ENCODE measurements at places on chromosomes 12 and 14.

DNA sequence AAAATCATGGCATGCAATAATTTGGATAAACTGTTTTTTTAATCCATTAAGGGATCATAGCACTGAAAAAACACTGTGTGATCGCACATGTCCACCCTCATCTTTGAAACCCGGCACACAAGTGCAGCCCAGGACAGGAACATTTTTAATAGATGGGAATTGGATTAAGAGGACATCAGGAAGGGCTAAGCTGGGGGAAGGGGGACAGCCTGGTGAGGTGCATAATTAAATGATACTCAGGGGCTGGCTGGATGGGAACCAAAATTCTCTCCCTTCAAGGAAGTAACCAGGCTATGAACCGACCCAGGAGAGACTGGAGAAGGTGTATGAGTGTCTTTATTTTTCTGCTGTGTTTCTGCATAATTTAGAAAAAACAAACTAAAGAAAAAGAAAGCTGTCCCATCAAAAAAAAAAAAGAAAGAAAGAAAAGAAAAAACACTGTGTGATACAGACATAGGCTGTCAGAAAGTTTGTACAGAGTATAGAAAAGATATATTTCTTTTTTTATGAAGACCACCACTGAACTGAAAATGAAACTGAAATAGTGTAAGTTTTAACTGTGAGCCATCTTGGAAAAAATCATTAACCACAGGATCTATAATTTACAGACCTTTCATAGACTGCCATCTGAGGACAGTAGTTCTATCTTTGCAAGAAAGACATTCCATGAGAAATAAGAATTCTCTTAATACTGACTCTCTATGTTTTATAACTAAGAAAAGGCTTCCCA is 75.1 kb upstream of the SLC38A4 start:
- no peak for DNase-seq

DNA sequence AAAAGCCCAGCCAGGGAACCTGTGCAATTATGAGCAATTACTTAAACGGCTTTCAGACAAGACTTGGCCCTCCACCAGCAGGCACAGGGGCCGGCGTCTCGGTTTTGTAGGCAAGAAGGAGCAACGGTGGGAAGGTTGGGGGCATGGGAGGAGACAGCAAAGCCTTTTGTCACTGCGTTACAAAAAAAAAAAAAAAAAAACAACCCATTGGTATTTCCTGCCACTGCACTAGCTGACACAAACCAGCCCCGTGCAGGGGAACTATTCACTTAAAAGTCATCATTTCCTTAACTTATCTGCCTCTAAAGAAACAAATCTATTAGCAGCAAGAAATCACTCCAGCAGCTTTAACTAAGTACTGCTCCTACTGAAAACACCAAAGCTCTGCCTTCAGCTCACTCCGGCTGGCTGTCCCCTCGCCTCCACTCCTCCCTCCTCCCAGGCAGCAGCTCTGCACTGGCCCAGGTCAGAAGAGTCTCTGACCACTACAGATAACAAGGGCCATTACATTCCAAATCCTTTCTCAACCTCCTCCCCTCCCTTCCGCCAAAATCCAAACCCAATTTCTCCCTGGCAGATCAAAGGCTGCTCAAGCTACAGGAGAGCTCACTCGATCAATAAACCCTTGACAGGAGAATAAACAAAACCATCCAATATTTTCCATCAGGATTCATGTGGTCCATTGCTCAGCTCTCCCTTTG is 105.2 kb upstream of the CDKN3 start:
- DNase-seq = no peak

DNA sequence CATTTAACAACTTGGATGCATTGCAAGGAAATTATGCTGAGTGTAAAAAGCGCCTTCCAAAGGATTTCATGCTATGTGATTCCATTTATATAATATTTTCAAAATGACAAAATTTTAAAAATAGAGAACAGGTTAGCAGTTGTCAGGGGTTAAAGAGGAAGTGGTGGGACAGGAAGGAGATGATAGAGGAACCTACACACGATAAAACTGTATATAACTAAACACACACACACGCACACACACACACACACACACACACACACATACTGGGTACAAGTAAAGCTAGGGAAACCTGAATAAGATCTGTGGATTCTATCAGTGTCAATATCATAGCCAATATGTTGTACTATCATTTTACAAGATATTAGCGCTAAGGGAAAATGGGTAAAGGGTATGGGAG is 17.2 kb downstream of the TTC9 start:
- DNase-seq = no peak

GRCh38 chr12:130493951-130494350 is 156.3 kb downstream of the PIWIL1 start:
- no peak for DNase-seq

GRCh38 chr12:87728931-87729593 is 300.1 kb downstream of the C12orf50 start:
- no peak for DNase-seq

DNA sequence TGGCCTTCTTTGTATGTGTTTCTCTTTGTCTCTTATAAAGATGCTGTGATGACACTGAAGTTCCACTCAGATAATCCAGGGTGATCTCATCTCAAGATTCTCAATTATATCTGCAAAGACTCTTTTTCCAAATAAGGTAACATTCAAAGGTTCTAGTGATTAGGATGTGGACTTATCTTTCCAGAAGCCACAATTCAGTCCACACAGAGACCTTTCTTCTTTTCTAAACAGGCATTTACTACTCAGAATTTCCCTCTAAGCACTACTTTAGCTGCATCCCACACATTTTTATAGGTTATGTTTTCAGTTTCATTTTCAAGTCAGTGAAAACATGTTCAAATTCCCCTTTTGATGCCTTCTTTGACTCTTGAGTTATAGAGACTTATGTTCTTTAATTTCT is 9.0 kb upstream of the NKX2-1 start:
- no peak for DNase-seq

- DNase-seq = no peak
Observed at GRCh38 chr12:59158066-59158465, 237.8 kb upstream of the LRIG3 start.

- DNase-seq = no peak
Observed at GRCh38 chr12:127752802-127753201, 514.2 kb upstream of the TMEM132C start.

GRCh38 chr12:120230974-120231315 is 30.0 kb upstream of the RPLP0 start:
- DNase-seq = no peak

- no peak for DNase-seq
Observed at GRCh38 chr14:29895591-29896083, 32.0 kb downstream of the PRKD1 start.

GRCh38 chr12:82651489-82651888 is 35.2 kb upstream of the TMTC2 start:
- DNase-seq = no peak

GRCh38 chr12:22923768-22924167 is 298.8 kb downstream of the ETNK1 start:
- DNase-seq = no peak

DNA sequence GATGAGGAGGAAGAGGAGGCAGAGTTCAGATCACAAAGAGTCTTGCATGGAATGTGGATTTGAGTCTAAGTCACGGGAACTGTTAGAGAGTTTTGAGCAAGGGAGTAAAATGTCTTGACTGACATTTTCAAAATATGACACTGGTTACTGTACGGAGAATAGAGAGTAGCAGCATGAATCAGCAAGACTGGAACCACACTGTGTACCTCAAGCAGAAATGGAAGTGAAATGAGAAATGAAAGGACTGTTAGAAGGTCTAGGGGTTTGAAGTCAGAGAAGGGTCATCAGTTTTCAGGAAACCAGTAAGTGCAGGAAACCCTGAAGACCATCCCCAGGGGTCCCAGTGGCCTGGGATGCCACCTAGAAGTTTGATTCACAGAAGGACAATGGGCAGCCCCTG is 236.3 kb downstream of the GALC start:
- DNase-seq = no peak

DNA sequence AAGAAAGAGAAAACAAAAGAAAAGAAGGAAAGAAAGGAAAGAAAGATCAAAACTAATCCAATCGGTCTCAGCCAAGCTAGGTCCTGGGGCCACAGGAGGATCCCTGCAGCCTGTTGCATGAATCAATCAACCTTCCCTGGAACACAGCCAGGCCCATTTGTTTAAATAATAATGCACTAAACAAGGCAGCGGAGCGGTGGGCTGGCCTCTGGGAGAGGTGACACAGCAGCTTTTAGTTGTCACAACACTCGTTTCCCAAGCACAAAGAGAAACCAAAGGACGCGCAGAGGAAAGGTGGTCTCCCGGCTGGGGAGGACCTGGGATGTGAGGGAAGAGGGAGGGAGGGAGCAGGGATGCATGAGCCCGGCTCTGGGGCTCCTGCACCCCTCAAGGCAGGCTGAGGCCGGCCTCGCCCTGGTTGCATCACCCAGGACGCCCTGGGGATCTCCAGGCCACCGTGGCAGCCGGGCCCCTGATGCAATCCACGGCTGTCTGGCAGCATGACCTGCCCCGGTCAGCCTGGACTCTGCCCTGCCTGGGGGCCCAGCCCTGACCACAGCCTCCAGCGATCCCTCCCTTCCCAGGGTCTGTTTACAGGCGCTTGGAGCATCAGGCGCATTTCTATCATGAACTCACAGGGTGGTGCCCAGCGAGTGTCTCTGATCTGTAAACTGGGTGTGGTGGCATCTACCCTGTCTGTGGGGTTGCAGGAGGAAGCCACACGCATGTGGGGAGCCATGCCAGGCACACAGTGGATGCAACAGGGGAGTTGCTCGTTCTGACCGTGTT is 32.5 kb downstream of the MMP17 start:
- DNase-seq = no peak

DNA sequence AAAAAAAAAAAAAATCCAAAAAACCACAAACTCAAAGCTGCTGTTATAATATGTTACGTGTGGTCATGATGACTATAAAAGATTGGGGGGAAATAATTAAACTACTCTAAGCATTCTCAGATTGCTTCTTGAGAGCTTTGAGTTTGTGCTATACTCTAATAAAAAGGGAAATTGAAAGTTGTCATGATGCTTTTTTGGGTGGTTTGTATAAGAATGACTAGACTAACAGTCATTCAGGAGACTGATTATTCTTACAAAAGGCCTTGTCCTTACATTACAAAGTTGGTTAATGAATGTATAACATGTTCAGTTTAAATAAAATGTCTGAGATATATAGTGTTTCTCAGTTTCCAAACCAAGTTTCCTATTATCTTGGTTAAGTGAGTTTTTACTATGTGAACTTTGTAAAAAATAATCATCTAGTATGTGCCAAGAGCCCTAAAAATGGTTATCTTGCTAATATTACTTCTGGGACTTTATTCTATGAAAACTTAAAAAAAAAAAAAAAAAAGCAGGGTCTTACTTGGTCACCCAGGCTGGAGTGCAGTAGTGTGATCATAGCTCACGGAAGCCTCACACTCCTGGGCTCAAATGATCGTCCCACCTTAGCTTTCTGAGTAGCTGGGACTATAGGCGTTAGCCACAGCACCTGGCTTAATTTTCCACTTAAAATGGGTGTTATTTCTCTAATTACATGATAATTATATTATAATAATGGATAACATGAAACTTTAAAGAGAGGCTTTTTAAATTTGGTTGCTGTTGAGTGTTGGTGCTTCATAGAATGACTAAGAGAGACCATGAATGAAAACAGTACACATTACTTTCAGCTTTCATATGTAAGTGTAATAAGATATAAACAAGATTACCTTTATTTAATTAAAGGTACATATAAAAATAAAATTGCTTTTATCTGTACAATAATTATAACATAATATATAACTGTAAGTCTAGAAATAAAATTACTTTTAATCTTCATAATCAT is 459.6 kb upstream of the RGS6 start:
- DNase-seq = no peak

DNA sequence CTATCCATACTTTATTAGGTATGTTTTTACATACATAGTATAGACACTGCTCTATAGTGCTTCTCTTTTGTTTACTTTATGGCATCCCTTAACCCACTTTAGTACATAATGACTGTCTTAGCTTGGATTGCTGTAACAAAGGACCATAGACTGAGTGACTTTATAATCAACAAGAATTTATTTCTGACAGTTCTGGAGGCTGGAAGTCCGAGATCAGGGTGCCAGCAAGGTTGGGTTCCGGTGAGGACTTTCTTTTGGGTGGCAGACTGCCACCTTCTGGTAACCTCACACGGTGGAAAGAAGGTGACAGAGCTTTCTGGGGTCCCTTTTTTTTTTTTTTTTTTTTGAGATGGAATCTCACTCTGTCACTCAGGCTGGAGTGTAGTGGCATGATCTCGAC is 48.6 kb upstream of the PPM1H start:
- DNase-seq = no peak

DNA sequence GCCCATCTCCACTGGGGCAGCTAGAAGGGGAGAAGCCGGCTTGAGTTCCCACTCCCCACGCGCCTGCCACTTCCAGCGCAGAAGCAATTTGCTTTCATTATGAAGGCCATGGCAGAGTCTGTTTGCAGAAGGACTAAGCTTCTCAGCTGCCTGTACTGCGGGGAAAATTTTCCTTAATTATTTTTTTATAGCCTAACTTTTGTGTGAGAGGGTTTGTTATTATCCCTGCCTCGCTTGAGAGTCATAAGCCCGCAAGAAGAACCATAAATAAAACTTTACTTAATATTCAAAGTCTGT is 56.0 kb upstream of the DLK1 start:
- no peak for DNase-seq

GRCh38 chr14:73162251-73162650 is 25.9 kb downstream of the PSEN1 start:
- no peak for DNase-seq

GRCh38 chr12:74514098-74514872 is 23.4 kb upstream of the ATXN7L3B start:
- DNase-seq = no peak

DNA sequence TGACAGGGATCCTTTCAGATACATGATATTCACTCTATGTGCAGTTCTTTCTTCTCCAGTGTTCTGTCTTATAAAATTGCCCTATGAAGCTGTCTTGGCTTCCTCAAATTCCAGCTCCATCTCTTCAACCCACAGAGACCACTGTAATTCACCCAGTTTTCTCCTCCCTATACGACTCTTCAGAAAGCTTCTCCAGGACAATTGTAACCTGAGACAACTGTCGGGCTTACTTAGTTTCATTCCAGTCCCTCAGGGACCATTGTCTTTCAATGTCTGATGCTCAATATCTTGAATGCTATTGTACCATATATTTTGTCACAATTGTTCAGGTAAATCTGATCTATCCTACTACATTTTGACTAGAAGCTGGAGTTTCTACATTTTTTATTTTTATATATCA is 345.3 kb downstream of the RPL10L start:
- DNase-seq = no peak

DNA sequence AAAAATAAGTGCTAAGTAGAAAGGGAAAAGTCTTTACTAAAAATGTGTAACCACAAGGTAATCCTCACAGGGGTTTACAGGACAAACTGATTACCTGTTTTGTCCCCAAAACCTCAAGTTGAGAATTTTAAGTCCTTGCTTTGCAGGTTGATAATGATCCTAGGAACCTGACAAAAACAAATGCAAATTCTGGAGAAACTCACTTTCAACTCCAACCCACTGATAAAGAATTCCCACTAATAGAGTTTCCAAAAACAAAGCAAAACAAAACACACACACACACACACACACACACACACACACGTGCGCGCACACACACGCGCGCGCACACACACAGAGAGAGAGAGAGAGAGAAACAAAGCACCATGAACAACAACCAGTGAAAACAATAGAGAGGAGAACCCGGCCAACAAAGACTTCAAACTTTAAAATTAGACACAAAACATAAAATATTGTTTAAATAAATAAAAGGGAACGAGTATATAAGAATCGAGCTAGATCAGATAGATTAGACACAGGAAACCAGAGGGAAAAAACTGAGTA is 187.0 kb upstream of the FOXN3 start:
- DNase-seq = no peak

- DNase-seq = no peak
Observed at GRCh38 chr12:104709692-104710435, 248.2 kb downstream of the SLC41A2 start.

- DNase-seq = no peak
Observed at GRCh38 chr12:80627782-80628181, 79.7 kb upstream of the MYF6 start.

Data from esophagus squamous epithelium (tissue), 5 donors.